Fibroblast of skin of back (primary cell): ENCODE measurements at places on chromosomes 3 and 15.

DNA sequence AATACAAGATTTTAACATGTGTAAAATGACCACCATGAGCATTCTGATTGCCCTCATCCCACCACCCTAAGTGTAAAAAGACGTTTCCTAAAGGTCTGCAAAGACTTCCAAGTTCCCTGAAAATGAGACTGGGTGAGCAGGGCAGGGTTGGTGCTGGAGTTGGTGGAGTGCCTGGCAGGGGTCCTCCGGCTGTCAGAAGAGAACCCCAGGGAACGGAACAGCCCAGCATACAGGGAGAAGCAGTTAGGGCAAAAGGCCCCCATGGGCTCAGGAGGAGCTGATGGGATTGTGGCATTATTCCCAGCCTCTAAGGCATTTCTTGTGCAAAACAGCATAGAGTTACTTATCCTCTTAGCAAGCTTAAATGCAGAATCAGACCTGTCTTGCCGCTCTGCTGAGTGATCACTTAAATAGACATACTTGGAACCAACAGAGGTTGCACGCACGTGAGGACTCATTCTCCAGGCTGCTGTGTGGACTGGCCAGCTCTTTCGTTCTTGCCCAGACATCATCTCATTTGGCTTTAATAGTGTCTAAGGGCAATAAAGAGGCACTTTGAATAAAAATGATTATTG lies 36.0 kb downstream of the XYLB start:
- no peak for DNase-seq

DNA sequence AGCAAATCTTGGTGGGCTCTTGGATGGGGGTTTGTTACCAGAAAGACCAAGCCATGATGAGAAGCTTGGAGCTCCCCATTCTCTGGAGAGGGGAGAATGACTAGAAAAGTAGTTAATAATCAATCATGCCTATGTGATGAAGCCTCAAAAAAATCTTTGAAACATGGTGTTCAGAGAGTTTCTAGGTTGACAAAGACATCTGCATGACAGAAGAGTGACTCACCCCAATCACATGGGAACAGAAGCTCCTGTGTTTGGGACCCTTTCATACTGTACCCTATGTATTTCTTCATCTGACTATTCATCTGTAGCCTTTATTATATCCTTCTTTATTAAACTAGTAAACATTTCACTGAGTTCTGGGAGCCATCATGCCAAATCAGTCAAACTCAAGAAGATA lies 87.4 kb downstream of the BCHE start:
- DNase-seq, result peak; percentile 1

DNA sequence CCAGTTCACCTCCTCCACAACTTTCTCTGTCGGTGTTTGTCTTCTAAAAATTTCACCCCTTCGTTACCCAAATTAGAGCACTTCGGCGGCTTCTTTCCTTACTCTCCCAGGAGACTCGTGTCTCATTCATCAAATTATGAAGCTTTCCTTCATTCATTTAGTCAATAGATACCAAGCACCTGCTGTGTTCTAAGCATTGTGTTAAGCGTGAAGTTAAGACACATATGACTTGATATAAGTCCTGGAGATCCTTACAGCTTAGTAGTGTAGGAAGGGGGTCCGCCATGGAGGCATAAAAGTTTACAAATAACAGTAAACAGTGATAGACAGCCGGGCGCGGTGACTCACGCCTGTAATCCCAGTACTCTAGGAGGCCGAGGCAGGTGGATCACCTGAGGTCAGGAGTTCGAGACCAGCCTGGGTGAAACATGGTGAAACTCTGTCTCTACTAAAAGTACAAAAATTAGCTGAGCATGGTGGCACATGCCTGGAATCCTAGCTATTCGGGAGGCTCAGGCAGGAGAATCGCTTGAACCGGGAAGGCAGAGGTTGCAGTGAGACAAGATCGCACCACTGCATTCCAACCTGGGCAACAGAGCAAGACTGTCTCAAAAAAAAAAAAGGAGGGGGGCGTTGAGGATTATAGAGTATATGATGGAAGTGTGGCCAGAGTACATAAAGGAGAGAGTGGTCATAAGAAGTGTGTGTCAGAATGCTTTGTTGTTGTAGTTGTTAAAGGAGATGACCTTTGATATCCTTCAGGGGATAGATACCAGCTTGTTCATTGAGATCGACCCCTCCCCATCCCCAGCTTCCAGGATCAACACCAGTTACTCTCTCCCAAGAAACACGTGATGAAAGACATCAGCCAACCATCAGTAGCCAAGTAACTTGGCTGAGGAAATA lies 744 bp upstream of the CCDC32 start:
- DNase-seq, result no peak

DNA sequence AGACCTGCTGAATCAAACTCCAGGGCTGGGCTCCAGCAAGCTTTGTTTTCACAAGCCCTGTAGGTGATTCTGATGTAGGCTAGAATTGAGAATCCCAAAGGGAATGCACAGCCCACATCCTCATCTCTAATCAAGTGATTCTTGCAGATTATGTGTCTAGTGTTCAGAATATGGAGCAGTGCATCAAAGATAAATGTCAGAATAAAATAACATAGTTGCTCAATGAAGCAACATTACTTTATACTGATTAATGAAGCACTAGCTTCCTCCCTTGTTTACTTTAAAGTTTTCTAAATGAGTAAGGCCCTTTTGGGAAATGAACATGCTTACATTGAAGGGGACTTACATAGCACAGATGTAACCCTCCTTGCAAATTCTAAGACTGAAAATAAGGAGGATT lies 39.2 kb downstream of the NUP210 start:
- peak; percentile 65 for DNase-seq

DNA sequence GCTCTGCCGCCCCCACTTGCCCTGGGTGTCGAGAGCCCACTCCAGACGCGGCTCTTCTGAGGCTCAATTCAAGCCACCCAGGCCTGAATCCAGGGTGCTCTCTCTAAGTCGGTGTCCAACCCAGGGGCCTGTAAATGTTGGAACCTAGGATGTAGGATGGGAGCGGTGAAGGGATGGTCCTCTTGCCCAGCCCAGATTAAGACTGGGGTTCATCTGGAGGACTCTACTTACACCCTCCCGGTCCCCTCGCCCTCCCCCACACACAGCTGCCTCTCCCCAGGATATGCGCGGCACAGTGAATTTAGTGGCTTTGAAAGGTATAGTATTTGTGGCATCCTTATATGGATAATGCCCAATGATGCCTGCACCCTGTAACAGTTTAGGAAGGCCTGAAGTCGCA lies 822 bp upstream of the FBN1 start:
- DNase-seq, result no peak

DNA sequence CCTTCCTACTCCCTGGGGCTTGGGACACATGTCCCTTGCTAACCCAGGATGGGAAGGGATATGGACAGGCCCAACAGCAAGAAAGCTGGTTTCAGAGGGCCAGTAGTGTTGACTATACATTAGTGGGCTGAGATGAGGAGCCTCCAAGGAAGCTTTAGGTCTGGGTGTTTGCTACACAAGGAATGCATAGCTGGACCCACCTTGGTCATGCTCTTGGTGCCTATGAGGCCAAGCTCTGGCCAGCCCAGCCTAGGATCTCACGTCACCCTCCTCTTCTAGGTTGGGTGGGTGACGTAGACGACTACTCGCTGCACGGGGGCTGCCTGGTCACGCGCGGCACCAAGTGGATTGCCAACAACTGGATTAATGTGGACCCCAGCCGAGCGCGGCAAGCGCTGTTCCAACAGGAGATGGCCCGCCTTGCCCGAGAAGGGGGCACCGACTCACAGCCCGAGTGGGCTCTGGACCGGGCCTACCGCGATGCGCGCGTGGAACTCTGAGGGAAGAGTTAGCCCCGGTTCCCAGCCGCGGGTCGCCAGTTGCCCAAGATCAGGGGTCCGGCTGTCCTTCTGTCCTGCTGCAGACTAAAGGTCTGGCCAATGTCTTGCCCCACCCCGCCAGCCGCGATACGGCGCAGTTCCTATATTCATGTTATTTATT lies 653 bp upstream of the WDR6 start:
- DNase-seq, result no peak

DNA sequence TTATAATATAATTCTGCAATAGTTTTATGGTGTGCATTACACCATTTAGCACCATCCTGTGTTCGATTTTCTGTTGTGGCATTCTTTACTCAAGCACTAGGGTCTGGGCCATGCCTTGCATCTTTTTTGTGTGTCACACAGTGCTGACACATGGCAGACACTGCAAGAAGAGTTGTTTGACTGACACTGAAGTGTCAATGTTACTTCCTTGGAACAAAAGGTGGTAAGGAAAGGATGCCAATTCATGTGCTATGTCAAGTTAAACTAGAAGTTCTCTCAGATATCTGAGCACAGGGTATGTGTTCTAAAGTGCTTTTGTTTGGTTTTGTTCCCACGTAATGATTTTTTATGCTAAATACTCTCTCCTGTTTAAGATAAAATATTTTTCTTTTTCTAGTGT lies 102.5 kb upstream of the UNC13C start:
- DNase-seq, result no peak

DNA sequence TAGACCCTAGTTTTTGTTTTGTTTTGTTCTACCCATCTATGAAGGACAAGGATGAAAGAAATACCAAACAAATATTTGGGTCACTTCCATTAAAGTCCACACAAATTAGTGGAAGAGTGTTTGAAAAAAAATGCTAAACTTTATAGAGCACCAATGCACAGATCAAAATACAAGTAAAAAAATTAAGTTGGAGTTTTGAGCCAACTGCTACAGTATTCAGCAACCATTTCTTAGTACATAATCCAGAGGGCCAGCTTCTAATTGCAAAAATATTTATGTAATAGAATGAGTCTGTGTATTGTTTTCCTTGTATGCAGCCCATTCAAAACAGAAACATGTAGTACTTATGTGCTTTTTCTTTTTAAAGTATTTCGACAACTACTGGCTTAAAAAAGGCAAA lies 121.1 kb downstream of the CBLB start:
- DNase-seq, result no peak

DNA sequence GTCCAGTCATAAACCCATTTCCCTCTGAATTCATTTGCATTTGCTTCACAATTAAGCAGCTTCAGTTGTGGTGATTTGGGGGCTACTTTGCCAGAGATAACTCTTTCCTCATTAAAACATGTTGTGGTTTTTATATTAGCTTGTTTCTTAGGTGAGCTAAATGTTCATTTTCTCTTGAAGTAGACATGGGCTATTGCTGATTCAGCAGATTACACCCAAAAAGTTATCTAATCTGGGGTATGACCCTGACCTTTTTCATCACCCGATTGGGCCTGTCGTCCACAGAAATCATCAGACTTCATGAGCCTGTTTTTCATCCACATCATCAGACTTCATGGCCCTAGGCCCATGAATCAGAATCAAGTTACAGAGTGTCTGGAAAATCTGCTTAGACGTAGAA lies 97.5 kb upstream of the KLHL25 start:
- no peak for DNase-seq

DNA sequence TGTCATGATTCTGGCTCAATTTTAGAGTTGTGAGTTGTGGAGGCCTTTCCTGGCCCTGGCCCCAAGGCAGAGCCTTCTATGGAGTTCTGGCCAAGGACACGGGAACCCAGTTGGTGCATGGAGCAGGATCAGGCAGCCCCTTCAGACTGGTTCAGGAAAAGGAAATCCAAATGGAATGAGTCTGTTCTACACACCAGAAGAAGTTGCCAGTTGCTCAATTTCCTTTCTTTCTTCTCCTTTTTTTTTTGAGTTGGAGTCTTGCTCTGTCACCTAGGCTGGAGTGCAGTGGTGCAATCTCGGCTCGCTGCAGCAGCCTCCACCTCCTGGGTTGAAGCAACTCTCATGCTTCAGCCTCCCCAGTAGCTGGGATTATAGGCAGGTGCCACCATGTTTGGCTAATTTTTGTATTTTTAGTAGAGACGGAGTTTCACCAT lies 28.9 kb upstream of the BHLHE40 start:
- no peak for DNase-seq

DNA sequence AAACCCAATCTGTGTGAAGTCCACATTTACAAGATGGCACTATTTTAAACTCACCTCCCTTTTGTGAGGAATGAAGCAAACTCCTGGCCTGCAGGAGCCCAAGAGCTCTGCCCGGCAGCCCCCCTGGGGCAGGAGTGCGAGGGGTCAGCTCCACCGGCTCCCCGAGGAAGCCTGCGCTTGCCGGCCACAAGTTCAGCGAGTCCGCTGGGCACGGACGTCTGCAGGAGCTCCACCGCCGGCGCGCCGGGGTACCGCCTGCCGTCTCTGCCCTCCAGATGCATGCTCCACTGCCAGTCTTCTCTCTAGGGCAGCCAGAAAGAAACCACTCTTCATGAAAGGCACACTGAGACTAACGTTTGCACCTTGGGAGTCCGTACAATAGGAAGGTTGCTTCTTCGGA lies 17.5 kb downstream of the OCA2 start:
- DNase-seq, result no peak

DNA sequence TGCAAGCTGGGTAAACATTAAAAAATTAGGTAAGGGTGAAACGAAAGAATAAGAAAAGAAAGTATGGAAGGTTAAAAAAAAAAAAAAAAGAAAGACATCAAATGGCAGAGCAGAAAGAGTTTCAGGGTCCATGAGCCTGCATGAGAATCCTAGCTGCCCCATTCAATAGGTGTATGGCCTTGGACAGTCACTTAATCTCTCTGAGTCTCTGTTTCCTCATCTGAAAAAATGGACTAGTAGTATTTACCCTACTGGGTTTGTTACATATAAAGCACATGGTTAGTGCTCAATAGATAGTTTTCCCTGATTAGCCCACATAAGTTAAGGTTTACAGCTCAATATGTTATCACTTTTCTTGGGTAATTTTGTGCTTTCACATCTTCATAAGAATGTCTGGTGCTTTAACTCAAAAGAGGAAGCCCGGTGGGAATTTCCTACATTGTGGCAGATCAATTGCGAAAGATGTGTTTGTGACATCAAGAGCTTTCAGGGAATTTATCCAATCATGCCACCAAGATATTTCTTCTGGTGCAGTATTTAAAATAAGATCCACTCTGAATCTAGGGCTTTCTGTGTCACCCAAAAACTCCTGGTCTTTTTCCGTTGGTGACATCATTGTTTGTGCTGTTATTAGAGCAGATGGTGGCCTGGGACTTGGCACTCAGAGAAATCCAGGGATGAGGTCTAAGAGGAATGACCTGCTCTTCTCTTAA lies 57.2 kb upstream of the UBE2E1 start:
- DNase-seq, result peak; percentile 18

GRCh38 chr15:33443708-33444107 lies 132.9 kb downstream of the RYR3 start:
- DNase-seq, result no peak

DNA sequence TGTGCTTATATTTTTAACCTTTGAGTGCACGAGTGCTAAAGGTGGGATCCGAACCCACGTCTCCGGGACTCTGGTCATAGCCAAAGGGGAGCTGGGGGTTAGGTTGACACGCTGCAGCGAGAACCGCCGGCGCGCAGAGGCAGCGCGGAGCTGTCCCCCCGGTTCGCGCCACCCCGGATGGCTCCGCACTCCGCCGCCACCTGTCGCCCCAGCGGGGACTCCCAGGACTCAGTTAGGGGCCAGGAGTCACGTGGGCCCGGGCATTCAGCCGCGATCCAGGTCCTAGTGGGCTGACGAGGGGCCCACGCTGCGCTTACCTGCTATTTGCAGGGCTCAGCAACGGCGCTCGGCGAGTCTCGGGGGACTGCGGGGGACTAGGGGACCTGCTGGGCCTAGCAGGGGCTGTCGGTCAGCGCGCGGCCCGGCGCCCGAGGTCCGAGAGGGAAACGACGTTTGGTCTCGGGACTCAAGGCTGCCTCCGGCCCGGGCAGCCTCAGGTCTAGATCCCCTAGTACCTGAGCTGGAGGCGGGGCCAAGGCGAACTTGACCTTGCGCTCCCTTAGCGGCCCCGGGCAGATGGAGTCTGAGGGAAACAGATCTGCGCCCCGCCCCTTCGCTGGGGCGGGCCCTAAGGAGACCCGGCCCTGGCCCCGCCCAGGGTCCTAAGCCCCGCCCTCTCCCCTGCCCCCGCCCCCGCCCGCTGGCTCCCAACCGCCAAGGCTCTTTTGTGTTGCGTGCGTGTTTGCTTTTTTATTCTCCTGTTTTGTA lies at the start of gene NMNAT3:
NMNAT3 (minus strand) TSS at position 585 of the 768 bp plus-strand sequence. CDS start 50,248 bp downstream, outside the sequence.
- peak; percentile 50 for DNase-seq

- no peak for DNase-seq
Measured at GRCh38 chr15:53414167-53414566, 345.3 kb downstream of the WDR72 start.
